NCI-H1436 treated with DMSO at 0.1 percent for 48 hours (cell line): ENCODE measurements at places on chromosomes 1 and 21.

- DNase-seq = no peak
Observed at GRCh38 chr1:109769330-109770078, 5.8 kb upstream of the EPS8L3 start.

GRCh38 chr1:2208309-2209239 lies 14.0 kb upstream of the FAAP20 start:
- DNase-seq = no peak

- DNase-seq = peak; percentile 61
Observed at GRCh38 chr1:65050735-65051134, 84.4 kb upstream of the JAK1 start.

- DNase-seq = no peak
Observed at GRCh38 chr1:78126506-78126905, 80.7 kb downstream of the GIPC2 start.

- no peak for DNase-seq
Observed at GRCh38 chr1:74593887-74594866, 79.4 kb downstream of the ERICH3 start.
